ENCODE measurements at places on chromosomes 2 and 18. TPM values are rescaled to one million over a fixed set of nuclear protein-coding genes. Genes with fewer than 3 reads are reported as not detected.

- DNase-seq, result no peak
Observed at GRCh38 chr2:25146896-25147295, 21.5 kb downstream of the POMC start.

- DNase-seq, result no peak
Observed at GRCh38 chr2:27306136-27306535, 2.1 kb downstream of the UCN start.

DNA sequence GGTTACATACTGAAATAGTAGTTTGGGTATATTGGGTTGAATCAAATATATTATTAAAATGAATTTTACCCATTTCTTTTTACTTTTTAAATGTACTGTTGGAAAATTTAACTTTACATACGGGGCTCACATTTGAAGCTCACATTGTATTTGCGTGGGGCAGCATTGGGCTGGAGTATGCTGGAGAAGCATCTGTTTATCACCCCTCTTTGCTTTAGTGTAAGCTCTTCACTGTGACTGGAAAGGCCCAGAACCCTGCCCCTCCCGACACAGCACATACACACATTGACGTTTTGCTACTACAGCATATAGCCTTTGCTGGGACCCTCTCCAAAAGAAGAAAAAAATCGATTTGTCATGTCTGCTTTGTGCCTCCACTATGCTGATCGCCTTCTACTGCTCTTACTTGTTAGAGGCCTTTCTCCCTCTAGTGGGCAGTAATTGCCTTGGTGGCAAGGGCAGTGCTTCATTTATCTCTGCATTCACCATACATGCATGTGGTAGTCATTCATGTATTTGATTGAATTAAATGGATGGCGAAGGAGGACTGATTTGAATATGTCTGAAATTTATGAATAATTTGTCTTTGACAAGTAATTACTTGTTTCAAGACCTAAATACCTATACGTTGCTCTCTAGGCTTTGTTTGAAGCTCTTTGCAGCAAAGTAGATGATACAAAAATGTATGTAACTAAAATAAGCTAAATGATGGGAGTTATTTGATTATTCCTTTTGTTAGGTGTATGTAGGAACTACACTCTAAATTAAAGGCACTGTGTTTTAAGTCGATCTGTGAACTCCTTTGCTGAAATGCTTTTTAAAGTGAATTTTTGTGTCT, 37.4 kb downstream of the VAPA start:
- DNase-seq, result peak; percentile 57

GAREM2 gene
- not detected for total RNA-seq

DNA sequence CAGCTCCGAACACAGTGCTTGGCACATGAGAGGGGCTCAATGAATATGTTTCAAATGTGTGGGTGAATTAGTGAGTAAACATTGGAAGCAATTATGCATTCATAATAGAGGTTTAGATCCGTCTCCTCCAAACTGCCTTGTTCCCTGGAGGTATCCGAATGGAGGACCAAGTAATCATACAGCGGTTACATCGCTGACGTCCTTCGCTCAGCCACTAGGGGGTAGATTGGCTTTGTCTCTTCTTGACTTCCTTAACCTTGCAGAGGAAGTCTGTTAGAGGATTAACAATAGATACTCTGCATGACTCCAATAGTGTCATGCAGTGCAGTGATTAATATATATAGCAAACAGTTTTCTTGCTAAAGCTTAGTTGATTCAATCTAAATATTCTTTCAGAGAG, 517.0 kb downstream of the PTPRM start:
- peak; percentile 45 for DNase-seq

DNA sequence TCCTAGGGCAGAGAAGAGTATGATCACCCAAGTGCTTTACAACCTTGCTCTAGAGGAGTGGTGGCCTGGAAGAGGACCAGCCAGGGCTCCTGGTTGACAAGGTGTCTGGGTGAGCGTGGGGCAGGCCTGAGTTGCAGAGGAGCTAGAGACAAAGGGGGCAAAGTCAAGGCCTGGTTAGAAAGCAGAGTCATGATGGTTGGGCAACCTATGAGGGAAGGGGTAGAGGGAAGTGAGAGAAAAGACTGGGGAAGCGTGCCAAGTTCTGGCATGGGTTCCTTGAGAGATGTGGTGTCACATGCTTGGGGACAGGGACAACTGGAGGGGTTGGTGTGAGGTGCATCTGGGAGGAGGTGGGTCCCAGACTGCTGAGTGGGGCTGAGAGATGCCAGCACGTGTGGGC, 13.5 kb downstream of the ZFP36L2 start:
- DNase-seq, result no peak

DNA sequence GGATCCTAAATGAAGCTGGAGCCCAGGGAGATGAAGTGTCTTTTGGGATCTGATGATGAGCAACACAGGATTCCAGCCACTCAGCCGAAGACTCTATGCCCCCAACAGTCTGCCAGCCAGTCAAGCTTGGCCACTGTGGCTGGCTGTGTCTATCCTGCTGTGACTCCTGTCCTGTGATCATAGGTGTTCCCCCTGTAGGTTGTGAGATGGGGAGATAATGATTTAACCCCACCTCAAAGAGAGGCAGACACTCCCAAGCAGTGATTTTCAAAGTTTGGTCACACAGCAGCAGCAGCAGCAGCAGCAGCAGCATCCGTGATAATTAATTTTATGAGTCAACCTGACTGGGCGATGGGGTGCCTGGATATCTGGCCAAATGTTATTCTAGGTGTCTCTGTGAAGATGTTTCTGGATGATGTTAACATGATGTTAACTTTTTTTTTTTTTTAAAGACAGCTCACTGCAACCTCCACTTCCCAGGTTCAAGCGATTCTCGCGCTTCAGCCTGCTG, 21.4 kb upstream of the RHOB start:
- DNase-seq, result peak; percentile 70

DNA sequence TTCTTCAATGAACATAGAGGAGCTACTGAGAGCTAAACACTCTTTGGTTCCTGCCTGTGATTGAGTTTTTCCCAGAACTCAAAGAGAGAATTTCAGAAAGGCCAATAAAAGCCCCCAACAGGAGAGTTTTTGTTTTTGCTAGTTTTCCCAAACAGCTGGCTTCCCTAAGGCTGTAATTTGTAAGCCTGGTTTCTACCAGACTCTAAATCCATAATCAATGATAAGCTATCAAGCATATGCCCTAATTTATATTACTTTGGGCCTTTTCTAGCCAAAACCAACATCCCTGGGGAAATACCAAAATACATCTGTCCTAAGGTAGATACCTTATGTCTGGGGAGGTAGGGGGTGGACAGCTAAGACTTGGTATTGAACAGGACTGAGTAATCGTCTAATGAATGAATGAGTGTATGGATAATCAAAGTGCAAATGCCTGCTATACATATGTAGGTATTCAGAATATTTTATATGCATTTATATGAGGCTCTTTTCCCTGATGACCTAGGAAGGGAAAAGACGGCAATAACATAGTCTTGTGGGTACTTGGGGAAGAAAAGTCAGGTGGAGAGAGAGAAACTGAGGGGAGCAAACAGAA, 26.0 kb upstream of the APOB start:
- no peak for DNase-seq

- DNase-seq, result no peak
Observed at GRCh38 chr2:69149631-69150215, 136.7 kb downstream of the ANTXR1 start.

- no peak for DNase-seq
Observed at GRCh38 chr2:120732506-120733237, 3.0 kb upstream of the GLI2 start.

DNA sequence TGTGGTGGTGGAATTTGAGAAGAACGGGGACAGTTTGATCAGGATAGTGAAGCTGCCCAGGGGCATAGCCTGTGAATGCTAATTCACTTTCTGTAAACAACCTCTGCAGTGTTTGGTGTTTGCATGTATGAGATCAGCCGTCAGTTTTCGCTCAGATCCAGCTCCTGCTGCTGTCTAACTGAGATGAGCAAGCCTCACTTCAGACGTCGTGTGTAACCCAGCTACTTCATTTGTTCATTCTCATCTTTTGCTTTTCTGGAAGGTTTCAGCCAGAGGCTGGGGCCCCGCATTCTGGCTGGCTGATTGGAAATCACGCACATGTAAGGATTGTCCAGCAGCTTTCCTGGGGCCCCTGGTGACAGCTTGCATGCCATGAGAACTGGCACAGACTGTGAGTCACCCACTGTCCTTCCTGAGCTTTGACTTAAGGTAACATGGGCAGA, 48.9 kb downstream of the LDLRAD4 start:
- DNase-seq, result no peak

DYNAP gene
- not detected for total RNA-seq

KIAA2012 gene
- 0.39 TPM for total RNA-seq

CAPN14 gene
- total RNA-seq, result not detected

GRCh38 chr2:76826691-76827090, 695.5 kb downstream of the LRRTM4 start:
- DNase-seq, result no peak

TMEM178A gene
- total RNA-seq, result 0.24 TPM

DNA sequence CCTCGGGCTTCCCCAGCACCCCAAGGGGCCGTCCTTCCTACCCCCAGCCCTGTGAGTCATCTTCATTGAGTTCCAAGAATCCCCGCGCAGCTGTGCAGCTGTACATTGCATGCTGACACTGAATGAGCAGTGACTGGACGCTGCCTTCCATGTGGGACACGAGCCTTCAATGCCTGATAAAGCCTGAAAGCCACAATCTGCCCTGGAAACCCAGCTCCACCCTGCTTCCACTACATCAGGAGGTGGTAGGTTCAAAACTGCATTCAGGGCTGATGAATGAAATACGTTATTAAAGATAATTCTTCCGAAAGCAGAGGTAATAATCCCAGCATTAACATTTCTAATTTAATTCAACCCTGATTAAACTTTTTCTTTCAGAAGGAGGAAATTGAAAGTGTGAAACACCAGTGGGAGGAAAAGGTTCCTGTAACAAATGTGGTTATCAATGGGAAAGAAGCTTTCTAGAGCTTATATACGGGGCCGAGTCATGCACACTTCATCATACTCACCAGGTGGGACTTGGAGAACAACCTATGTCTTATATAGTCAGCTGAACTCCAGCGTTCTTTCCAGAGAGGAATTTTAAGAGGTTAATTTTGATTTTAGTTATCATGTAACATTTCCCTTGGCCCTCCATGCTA, 360.1 kb downstream of the LPIN1 start:
- peak; percentile 97 for DNase-seq

CROCC2 gene
- total RNA-seq, result not detected

- no peak for DNase-seq
Observed at GRCh38 chr2:181264001-181264400, 193.2 kb upstream of the ITGA4 start.

DNA sequence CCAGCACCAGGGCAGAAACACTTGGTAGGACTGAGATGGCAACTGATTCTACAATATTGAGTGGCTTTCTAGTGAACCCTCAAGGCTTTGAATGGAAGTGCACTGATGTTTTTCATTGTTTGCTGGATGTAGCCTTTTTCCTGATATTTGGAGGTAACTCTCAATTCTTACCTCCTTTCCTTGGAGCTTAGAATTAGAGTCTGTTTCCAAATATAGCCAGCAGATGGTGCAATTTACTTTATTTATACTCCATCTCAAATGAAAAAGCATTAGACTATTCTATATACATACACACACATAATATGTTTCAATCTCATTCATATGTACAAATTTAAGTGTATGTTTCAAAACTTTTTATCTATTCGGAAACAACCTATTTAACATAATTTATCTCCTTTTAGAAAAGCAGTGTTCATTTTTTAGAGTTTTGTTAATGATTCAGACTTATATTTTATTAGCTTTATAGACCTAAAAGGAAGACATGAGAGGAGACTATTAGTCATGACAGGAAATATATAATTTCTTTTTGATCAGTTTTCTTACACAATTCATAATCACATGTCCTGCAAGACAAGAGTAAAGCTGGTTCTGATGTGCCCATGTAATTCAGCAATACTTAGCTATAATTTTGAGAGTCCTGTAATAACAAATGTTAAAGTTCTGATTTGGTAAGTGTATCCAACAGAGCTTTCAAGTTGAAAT, 124.8 kb downstream of the NUP35 start:
- peak; percentile 31 for DNase-seq

DNA sequence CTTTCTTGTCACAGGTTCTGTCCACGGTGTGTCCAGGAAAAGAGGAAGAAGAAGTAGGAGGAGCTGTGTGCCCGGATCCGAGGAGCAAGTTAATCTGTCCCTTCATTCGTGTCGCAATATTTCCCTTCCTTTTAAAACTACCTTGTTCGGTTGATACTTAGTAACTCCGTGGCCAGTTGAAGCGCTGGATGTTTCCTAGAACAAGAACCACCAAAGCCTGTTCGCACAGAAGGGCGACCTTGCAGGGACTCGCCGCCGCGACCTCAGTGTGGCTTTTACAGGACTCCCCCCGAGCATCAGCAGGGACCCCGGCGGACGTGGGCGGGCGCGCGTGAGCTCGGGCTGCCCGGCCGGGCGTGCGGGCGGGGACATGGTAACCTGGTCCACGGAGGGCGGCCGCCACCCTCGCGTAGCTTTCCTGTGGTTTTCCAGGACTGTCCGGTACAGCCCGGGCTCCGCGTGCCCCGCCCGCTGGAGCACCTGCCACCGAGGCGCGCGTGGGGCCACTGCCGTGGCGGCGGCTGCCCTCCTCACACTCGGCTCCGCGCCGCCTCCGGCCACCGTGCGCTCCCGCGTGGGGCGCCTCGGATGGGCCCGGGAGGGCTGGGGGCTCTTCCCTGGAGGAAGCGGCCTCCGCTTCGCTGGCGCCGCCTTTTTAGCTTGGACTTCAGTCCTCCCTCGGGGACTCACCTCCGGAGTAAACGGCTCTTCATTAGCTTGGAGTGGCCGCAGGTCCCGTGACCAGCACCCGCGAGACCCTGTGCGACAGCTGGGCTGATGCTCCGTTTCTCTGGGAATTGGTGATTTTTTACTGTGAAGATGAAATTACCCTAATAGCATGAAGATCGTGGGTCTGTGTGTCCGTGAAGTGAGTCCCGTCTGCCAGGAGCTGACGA, 9.2 kb upstream of the D2HGDH start:
- no peak for DNase-seq

GRCh38 chr2:74002505-74003421, 18.1 kb downstream of the TET3 start:
- DNase-seq, result peak; percentile 64

DNA sequence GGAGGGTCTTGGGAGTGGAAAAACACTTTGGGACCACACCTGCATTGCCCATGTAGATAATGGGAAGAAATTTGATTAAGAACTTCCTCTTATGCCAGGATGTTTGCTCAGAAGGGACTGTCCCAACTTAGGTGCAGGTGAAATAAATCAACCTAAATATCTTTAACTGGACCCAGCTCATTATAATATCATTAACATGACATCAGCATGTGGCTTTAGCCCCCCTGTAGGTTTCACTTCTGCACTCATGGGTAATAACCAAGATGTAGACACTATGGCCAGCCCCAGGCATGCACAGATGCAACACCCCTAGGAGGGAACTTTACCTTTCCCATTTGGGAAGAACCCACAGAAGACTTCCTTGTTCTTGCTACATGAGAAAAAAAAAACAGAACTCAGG, 227.4 kb upstream of the ZNF804A start:
- no peak for DNase-seq

- DNase-seq, result no peak
Observed at GRCh38 chr2:68737711-68738110, 3.1 kb downstream of the ARHGAP25 start.

GCG gene
- not detected for total RNA-seq
